Mesenchymal stem cell (in vitro differentiated cells and primary cell): ENCODE measurements at places on chromosomes 5 and 9.

DNA sequence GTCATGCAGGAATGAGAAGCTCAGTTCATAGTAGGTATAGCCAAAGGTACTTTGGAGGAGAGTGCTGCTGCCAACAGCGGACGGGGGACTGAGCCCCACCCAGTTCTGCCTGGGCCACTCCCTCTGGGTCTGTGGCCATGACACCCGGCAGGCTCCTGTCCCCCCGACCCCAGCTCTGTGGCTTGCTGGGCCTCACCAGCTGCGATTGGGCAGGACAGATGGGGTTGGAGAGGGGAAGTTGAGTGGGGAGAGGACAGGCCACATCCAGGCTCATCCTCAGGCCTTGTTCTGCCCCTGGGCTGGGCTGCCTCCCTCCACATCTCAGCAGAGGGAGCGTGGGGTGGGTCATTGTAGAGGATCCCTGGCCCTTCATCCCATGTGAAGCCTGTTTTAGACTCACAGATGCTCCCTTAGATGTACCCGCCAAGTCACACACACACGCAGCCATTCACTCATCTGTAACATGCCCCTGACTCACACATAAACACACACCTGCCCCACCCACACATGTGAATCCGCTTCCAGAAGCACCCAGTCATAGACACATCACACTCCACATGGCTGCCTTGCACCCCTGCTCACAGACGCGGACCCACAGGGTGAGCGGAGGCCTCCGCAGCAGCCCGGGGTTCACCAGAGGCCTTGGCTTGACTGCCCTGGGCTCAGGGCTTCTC, 48.8 kb downstream of the NTNG2 start:
- H3K27ac ChIP-seq, result no peak overlapping the region
- peaks cover 13% of the 10 kb centered on the region for H3K4me1 ChIP-seq
- DNase-seq, result no peak
- no peak overlapping the region for H3K4me3 ChIP-seq

DNA sequence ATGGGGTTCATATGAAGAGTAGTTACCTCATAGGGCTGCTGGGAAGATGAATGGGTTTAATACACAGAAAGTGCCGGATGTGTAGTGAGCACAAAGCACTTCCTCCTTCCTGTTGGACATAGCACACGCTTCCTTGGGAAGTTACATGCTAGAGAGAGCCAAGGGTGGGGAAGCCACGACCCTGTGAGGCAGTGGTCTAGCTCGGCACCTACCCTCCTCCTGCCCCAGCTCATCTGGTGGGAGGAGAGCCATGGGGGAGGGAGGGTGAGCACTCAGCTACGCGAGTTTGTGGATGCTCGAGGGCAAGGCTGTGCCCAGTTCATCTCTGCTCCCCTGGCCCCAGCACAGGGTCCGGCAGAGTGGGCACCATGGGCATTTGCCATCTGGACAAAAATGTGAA, 43.6 kb upstream of the NEK6 start:
- H3K27me3 ChIP-seq, result no peaks in the 10 kb centered on the region
- no peak overlapping the region for H3K4me3 ChIP-seq
- no peak for DNase-seq
- no peaks in the 10 kb centered on the region for H3K36me3 ChIP-seq
- no peak overlapping the region for H3K27ac ChIP-seq

DNA sequence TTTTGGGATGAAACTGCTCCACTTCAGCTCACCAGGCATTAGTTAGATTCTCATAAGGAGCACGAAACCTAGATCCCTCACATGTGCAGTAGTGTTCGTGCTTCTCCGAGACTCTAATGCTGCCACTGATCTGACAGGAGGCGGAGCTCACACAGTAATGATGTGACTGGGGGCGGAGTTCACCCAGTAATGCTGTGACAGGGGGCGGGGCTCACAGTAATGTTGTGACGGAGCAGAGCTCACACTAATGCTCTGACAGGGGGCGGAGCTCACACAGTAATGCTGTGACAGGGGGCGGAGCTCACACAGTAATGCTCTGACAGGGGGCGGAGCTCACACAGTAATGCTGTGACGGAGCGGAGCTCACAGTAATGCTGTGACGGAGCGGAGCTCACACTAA, 27.1 kb upstream of the LRRC14B start:
- peaks cover 28% of the 10 kb centered on the region for H3K4me1 ChIP-seq
- H3K27ac ChIP-seq, result no peak overlapping the region
- H3K4me3 ChIP-seq, result no peak overlapping the region
- H3K27me3 ChIP-seq, result peaks cover 41% of the 10 kb centered on the region

DNA sequence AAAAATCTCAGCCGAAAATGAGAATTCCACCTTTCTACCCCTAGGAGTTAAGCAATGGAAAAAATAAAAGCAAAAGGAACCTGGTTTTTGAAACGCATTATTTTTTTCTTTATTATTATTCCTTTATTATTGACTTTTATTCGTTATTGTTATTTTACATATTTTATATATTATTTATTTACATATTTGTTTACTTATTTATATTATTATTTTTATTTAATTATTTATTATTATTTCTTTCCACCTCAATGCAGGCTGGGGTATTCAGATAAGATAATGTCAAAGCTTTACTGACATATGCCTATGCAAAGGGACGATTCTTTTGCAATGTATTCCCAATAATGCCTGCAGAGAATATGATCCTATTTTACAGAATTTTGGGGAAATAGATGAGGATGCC, 16.7 kb downstream of the UGT3A2 start:
- no peak overlapping the region for H3K4me3 ChIP-seq
- DNase-seq, result no peak
- H3K27me3 ChIP-seq, result no peaks in the 10 kb centered on the region
- no peaks in the 10 kb centered on the region for H3K4me1 ChIP-seq

DNA sequence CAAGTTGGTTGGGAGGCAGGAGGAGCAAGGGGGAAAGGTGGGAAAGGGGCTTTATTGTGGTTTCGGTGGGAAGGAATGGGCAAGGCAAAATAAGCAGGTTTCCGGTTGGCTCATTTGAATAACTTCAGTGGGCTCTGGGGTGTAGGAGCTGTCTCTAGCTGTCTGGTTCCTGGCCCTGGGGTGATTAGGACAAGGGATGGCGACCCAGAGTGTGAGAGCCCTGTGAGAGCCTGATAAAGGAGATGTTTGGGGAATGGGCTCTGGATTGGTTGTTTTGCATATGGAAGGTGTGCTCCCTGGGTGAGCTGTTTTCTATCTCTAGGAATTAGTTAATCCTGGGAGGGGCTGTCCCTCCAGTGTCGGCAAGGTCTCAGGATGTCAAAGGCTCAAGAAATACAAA, 15.4 kb downstream of the ANKRD34B start:
- no peaks in the 10 kb centered on the region for H3K4me1 ChIP-seq
- no peak overlapping the region for H3K27ac ChIP-seq
- H3K4me3 ChIP-seq, result no peak overlapping the region

DNA sequence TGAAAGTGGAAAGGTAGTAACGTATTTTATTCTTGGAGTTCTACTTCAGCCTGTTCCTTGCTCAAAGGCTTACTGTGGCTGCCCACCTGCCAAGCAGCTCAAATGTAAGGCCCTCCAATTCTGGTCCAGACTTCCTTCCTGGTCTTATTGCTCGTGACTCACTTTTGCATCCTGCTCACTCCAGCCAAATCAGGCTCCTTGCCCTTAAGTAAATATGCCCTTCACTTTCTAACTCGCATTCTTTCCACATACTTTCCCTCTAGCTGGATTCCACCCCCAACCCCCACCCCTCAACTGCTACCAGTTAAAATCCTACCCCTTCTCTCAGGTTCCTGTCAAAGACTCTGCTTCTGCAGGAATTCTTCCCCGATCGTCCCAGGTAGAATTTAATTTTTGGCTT, 96.6 kb downstream of the GALNT10 start:
- peak overlapping the region; percentile 80 for H3K27ac ChIP-seq
- DNase-seq, result peak; percentile 63
- no peaks in the 10 kb centered on the region for H3K27me3 ChIP-seq
- no peaks in the 10 kb centered on the region for H3K36me3 ChIP-seq
- H3K4me1 ChIP-seq, result peaks cover 9% of the 10 kb centered on the region
- H3K4me3 ChIP-seq, result no peak overlapping the region

DNA sequence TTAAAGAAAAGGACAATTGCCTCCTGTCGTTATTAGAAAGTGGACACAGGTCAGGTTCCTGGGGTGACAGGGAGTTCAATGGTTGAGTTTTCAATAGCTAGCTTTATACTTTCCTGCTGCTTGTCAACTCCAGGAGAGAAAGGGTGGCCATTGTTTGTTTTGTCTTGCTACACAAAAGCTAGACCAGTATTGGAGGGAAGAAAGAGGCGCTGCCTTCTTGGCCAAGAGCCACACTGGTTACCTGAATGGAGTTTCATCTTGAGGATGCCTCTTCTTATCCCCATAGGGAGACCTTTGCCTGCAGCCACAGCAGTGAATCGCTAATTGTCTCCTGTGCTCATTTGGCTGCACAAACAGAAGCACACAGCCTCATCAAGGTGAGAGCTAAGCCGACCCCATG, 279.4 kb upstream of the GRIA1 start:
- no peak for DNase-seq
- H3K36me3 ChIP-seq, result no peaks in the 10 kb centered on the region
- no peak overlapping the region for H3K27ac ChIP-seq
- no peaks in the 10 kb centered on the region for H3K27me3 ChIP-seq

- no peaks in the 10 kb centered on the region for H3K27me3 ChIP-seq
- peaks cover 5% of the 10 kb centered on the region for H3K4me1 ChIP-seq
- peak overlapping the region; percentile 19 for H3K27ac ChIP-seq
- no peak overlapping the region for H3K4me3 ChIP-seq
- peak; percentile 96 for DNase-seq
Observed at GRCh38 chr5:81420039-81420667, 26.2 kb upstream of the ACOT12 start.

GRCh38 chr9:135986605-135987004, 25.4 kb upstream of the UBAC1 start:
- H3K36me3 ChIP-seq, result no peaks in the 10 kb centered on the region
- no peak overlapping the region for H3K27ac ChIP-seq
- no peak for DNase-seq
- peaks cover 6% of the 10 kb centered on the region for H3K27me3 ChIP-seq
- H3K4me1 ChIP-seq, result no peaks in the 10 kb centered on the region

GRCh38 chr5:35803191-35803651, 53.5 kb upstream of the IL7R start:
- H3K4me1 ChIP-seq, result no peaks in the 10 kb centered on the region
- DNase-seq, result peak; percentile 73
- H3K27me3 ChIP-seq, result no peaks in the 10 kb centered on the region
- H3K4me3 ChIP-seq, result no peak overlapping the region
- no peaks in the 10 kb centered on the region for H3K36me3 ChIP-seq

- no peak overlapping the region for H3K27ac ChIP-seq
- no peak for DNase-seq
- H3K4me3 ChIP-seq, result no peak overlapping the region
- H3K4me1 ChIP-seq, result no peaks in the 10 kb centered on the region
Observed at GRCh38 chr5:94976853-94977252, 308.0 kb downstream of the MCTP1 start.

GRCh38 chr5:45105491-45105994, 296.8 kb downstream of the MRPS30 start:
- no peak overlapping the region for H3K27ac ChIP-seq
- no peaks in the 10 kb centered on the region for H3K4me1 ChIP-seq
- H3K27me3 ChIP-seq, result no peaks in the 10 kb centered on the region
- no peak for DNase-seq
- no peaks in the 10 kb centered on the region for H3K36me3 ChIP-seq

DNA sequence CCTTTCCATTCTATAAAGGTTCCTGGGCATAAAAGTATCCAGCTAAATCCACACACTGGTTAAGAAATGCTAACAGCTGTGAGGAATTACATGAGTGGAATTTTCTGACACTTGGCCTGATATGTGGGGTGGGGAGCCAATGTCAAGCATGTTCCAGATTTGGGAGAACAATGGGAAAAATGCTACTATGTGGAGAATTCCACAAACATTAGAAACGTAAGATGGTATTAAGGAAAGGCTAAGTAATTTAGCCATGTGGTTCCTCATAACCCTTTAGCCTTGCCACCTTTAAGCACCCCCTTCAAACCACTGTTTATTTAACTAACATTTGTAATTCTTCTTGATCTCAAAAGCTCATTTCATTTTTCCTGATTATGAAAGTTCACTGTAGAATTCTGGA, 149.2 kb downstream of the GNA14 start:
- H3K4me1 ChIP-seq, result peaks cover 2% of the 10 kb centered on the region
- no peak overlapping the region for H3K4me3 ChIP-seq
- DNase-seq, result no peak

- no peaks in the 10 kb centered on the region for H3K27me3 ChIP-seq
- H3K4me3 ChIP-seq, result no peak overlapping the region
- H3K4me1 ChIP-seq, result peaks cover 21% of the 10 kb centered on the region
- no peaks in the 10 kb centered on the region for H3K36me3 ChIP-seq
- DNase-seq, result peak; percentile 51
Observed at GRCh38 chr5:10860645-10861422, 99.8 kb upstream of the DAP start.

- H3K27me3 ChIP-seq, result no peaks in the 10 kb centered on the region
- no peak for DNase-seq
- no peak overlapping the region for H3K4me3 ChIP-seq
- H3K36me3 ChIP-seq, result peaks cover 11% of the 10 kb centered on the region
- H3K27ac ChIP-seq, result no peak overlapping the region
- H3K4me1 ChIP-seq, result peaks cover 5% of the 10 kb centered on the region
Observed at GRCh38 chr9:36332006-36332405, 68.1 kb downstream of the RNF38 start.

- H3K4me1 ChIP-seq, result peaks cover 3% of the 10 kb centered on the region
- peak overlapping the region; percentile 58 for H3K27ac ChIP-seq
- H3K27me3 ChIP-seq, result no peaks in the 10 kb centered on the region
- H3K4me3 ChIP-seq, result no peak overlapping the region
- no peaks in the 10 kb centered on the region for H3K36me3 ChIP-seq
Observed at GRCh38 chr5:151897020-151897552, 27.6 kb downstream of the GLRA1 start.

DNA sequence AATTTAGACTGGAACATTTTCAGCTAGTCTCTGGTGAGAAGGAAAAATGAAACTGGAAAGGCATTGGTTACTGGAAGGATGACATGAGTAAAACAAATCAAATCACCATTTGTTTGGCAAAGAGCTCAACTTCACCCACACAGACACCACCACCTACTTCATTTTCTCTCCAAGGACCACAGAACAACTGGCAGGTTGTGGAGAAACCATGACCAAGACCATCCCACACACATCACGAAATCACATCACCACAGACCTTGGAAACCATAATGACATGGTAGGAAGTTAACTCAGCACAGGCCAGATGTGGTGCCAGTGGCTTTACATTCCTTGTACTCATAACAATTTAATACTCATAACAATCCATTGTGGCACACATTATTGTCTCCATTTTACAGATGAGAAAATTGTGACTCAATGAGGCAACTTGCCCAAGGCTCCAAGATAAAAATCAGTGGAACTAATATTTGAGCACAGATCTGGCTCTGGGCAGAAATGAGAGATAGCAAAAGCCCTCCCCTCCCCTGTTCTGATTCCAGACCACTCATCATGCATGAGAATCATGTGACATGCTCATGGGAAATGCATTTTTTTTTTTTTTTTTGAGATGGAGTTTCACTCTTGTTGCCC, 7.5 kb downstream of the OR1K1 start:
- no peak overlapping the region for H3K27ac ChIP-seq
- no peaks in the 10 kb centered on the region for H3K36me3 ChIP-seq
- no peaks in the 10 kb centered on the region for H3K4me1 ChIP-seq
- no peak for DNase-seq
